ENCODE measurements at places on chromosomes 12 and 14.

DNA sequence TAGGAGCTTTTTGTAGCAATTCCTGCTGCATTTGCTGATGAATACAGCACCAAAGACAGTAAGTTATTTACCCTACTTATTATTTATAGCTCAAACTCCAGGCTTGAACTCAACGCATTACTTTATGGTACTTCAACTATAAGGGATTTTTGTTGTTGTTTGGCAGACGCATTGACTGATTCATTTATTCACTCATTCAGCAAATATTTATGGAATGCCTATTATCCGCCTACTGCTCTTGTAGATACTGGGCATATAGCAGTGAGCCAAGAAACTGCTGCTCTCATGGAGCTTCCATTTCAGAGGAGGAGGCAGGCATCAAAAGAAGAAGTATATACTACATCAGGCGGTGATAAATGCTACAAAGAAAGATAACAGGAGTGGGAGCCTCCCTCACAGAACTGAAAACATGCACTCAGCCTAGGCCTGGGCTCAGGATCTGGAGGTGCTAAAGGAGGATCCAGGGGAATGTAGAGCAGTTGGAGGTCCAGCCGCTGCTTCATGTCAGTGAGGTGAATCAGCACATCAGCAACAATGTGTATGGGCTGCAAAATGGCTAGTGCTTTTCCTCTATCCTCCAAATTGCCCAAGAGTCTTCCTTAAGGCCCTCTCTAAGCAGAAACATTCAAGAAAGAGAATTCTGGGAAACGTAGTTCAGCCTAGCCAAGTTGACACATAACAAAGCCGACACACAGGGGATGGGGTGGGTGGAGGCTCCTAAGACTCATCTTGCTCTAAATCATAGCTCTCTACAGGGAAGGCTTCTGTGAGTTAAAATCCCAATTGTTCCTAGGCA is 157.5 kb downstream of the NRXN3 start:
- no peak for DNase-seq

GRCh38 chr14:77278461-77279230 is 7.6 kb upstream of the NGB start:
- DNase-seq = no peak

- DNase-seq = no peak
Observed at GRCh38 chr14:20400589-20400964, 12.7 kb downstream of the TEP1 start.

- DNase-seq = no peak
Observed at GRCh38 chr12:5294274-5295070, 137.4 kb upstream of the NTF3 start.

- DNase-seq = no peak
Observed at GRCh38 chr14:21626491-21627230, 8.1 kb downstream of the OR10G2 start.

DNA sequence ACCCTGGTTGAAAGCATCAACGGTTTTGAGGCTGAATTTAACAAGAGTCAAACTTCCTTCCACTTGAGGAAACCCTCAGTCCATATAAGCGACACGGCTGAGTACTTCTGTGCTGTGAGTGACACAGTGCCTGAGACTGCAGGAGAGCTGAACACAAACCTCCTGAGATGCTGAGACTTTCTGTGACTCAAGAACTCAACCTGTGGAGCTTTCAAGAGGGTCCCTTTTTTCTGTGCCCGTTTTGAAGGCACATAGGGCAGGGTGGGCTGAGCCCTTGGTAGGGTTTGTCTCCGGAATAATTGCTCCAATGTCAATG is 305.3 kb upstream of the OR4E1 start:
- no peak for DNase-seq

- no peak for DNase-seq
Observed at GRCh38 chr14:86570371-86570770, 1040.4 kb downstream of the FLRT2 start.

DNA sequence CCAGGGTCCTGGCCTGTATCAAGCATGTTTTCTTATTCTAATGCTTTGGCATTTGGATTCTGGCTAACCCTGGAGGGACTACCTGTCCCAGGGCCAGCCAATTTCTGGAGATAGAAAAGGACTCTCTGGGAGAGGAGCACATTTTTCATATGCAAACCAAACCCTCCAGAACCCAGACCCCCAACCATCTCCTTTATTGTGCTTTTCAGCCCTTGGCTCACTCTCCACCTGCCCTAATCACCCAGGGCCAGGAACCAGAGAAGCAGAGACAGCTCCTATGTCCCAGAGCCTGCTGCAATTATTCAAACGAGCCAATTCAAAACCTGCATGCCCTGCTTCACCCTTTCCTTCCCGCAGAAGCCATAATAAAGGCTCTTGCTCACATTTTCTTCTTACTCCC is 23.8 kb downstream of the HSPB8 start:
- no peak for DNase-seq

DNA sequence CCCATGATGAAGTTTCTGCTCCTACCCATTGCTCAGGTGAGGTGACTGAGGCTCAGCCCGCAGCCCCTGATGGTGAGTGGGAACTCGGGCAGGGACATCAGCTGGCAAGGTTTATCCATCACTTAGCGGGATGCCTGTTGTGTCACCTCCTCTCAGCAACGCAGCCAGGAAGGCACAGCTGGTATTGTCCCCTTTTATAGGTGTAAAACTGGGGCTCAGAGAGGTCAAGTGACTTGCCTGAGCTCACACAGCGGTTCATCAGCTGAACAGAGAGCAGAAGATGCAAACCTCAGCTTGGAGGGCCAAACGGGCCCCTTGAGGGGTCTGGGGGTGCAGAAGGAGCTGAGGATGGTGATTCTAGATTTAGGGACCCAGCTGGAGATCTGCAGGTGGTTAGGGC is 143.6 kb downstream of the PHETA1 start:
- DNase-seq = no peak

Measured in NCI-H748 treated with DMSO at 0.1 percent for 48 hours (cell line).